Stimulated activated CD4-positive, alpha-beta T cell treated with anti-CD3 and anti-CD28 coated beads, Interleukin-4, amount 100 ng/mL, for 4 hours (primary cell): ENCODE measurements at places on chromosomes 7 and 10.

- no peak for DNase-seq
Observed at GRCh38 chr7:150975536-150976319, 2.4 kb downstream of the KCNH2 start.

GRCh38 chr10:74771054-74771453 lies 55.3 kb upstream of the KAT6B start:
- DNase-seq: no peak

GRCh38 chr7:115379321-115379720 lies 457.4 kb downstream of the MDFIC start:
- DNase-seq: no peak

- DNase-seq: no peak
Observed at GRCh38 chr7:156064971-156065386, 252.7 kb upstream of the SHH start.

DNA sequence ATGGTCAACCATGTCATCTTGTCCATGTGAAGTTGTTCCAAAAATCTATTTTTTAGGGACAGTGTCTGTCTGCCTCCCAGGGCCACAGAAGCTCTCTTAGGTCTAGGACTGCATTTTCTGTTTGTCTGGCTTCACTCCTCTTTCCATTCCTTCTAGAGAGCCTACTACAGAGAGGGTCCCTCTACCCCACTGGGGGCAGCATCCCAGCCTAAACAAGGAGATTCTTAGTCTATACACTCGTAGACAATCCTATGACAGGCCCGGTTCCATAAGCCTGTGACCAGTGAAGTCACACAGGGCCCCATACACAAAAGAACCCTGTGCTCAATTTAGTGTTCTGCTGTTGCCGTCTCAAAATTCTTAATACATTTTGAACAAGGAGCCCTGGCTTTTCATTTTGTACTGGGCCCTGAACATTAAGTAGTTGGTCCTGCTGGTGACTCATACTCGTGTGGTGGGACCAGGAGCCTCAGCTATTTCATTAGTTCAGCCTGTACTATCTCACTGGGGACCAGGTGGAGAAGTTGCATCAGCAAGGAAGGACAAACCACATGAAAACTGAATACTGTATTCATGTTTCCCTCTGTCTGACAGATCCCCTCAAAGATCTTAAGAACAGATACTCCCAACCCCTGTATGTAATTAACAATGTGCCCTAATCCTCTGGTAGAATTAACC lies 23.5 kb upstream of the FAM180A start:
- no peak for DNase-seq
